Urinary bladder (tissue), 4 donors: ENCODE measurements at places on chromosomes 7 and 10. TPM values are rescaled to one million over a fixed set of nuclear protein-coding genes. Genes with fewer than 3 reads are reported as not detected.
A peak's percentile ranks its signal among the peaks of the same experiment; 100 is the strongest.

- no peak for DNase-seq
These were observed 39.2 kb downstream of the RSBN1L start for GRCh38 chr7:77735457-77735856.

DNA sequence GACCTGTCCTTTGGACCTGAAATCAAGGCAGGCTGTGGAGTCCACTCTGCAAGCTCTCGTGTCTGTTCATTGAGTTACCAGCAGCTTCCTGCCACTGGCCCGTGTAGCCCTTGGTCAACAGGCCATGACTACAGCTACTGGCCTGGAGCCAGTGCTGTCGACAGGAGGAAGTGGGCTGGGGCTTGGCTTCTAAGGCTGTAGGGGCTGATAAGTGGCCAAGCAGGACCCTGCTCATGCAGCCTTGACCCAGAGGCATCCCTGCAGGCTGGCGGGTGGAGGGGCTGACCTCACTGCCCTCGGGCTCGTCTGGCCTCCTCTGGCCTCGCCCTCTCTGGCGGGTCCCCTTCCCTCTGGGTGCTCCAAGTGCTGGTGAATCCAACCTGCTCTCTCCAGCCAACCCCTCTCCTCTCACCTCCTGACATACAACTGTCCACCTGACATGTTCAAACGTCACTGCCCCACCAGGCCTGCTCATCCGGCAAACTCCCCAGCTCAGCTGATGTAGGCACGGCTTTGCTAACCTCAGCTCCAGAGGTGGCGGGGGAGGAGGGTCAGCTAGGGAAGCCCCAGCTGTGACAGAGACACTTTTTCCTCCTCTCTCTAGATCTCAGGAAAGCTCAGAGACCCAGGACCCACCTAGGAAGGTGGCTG lies 188.6 kb upstream of the LYZL2 start:
- no peak for DNase-seq

Gene ENO4
- polyA plus RNA-seq, result 0.28 TPM

Gene HOXA10
- 44.9 TPM for polyA plus RNA-seq

- DNase-seq, result no peak
These were observed 6.1 kb downstream of the NAMPT start for GRCh38 chr7:106278695-106279094.

GRCh38 chr7:151508991-151509390 lies 10.7 kb downstream of the RHEB start:
- DNase-seq, result no peak

DNA sequence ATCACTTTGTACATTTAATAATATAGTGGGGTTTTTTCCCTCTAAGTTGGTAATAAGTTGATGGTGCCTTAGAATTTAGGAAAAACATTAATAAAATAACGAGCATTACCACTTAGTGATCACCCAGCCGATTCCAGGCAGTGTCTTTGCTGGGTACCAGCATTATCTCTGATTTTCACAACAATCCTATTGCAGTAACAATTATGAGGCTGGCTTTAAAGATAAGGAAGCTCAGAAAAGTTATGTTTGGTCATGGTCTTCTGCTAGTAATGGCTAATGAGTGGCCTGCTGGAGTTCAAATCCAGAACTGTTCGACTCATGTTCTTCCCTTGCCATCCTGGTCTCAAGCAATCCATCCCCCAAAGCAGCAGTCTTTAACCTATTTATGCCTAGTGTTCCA lies 127.9 kb downstream of the CNNM2 start:
- no peak for DNase-seq

DNA sequence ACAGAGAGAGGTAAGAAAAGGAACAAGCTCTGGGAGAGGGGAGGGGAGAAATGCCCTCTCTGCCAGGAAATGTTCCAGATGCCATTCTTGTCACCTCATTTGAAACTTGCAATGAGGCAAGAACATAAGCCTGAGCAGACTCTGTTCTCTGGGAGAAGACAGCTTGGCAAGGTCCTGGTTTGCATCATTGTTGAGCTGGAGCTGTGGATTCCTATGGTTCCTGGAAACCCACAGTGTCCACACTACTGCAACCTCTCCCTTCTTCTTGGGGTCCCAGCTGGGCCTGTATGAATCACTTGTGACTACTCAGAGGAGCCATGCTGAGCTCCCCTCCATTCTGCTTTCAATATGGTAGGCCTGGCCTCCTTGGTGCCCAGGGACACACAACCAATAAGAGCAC lies 60.8 kb upstream of the HECTD2 start:
- DNase-seq, result no peak

- DNase-seq, result no peak
These were observed 39.7 kb upstream of the CARD11 start for GRCh38 chr7:3083350-3083749.

- no peak for DNase-seq
These were observed at the start of gene RBP3 for GRCh38 chr10:47348138-47348651. RBP3 (plus strand) TSS chr10:47348363; CDS start chr10:47348485, 122 bp downstream.

GRCh38 chr7:25597946-25598345 lies 369.7 kb upstream of the NPVF start:
- DNase-seq, result no peak

GRCh38 chr10:30063099-30063498 lies 3.7 kb upstream of the JCAD start:
- DNase-seq, result no peak

GRCh38 chr7:96962221-96962885 lies 43.0 kb upstream of the DLX6 start:
- DNase-seq, result no peak

DNA sequence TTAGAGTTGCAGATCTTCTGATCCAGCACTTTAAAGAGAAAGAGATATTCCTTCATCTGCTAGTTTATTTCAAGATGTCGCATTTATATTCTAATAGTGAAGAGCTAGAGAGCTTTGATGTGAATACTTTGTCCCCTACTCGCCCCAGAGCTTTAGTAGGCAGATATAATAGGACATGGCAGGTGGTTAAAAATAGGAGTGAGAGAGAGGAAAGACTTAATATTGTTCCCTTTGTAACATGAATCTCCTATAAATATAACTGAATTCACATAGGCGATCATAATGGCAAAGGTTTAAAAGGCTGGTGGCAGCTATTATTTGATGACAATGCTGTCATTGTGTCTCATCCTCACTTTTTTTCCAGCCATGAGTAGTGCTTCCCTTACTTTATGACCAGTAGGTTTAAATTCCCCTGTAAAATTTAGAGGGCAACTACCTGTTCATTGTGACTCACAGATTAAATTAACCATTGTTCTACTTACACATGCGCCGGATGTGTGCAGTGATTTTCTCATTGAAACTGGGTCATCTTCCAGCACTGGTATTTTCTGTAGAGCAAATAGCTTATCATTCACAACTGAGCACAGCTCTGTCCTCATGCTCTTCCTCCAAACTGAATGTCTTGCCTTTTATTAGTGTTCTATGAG lies 906.7 kb upstream of the CELF2 start:
- no peak for DNase-seq

- DNase-seq, result no peak
These were observed 130.3 kb downstream of the ATE1 start for GRCh38 chr10:121797490-121797889.

DNA sequence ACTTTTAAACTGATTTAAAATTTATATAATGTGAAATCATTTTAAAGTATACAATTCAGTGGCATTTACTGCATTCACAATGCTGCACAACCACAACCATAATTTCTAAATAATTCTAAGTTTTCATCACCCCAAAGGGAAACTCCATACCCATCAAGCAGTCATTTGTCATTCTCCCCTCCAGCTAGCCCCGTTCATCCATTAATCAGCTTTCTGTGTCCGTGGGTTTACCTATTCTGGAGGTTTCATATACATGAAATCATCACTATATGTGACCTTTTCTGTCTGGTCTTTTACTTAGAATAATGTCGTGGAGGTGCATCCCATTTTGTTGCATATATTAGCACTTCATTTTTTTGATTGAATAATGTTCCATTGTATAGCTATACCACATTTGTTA lies 214.1 kb downstream of the ADK start:
- no peak for DNase-seq

- no peak for DNase-seq
These were observed 8.1 kb downstream of the MYL10 start for GRCh38 chr7:101620991-101621390.

DNA sequence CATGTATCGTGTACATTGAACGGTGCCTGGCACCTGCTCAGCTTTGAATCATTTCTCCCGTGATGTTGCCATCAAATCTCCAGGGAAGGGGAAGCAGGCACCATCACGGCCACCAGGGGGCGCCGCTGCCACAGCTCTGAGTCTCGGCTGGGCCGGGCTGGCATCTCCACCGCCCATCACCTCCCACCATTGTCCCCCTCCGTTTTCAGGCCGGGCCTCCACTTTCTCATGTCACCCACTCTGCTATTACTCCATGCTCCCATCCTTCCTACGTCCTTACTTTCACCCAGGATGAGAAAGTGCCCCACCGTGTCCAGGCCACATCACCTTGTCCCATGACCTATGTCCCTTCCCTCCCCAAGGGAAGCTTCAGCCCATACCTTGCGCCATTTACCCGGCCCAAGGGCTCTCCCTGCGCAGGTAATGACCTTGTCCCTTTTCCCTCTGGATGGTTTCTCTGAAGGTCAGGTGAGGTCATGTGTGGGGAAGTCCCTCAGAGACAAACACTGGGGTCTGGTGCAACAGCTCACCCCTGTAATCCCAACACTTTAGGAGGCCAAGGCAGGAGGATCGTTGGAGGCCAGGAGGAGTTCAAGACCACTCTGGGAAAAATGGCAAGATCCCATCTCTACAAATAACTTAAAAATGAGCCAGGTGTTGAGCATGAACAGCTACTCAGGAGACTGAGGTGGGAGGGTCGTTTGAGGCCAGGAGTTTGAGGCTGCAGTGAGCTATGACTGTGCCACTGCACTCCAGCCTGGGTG lies 31.8 kb upstream of the OCM2 start:
- DNase-seq, result no peak

Gene TMEM139
- polyA plus RNA-seq, result 1.2 TPM

- DNase-seq, result no peak
These were observed 71.5 kb downstream of the EBF3 start for GRCh38 chr10:129892548-129893052.

GRCh38 chr7:68770649-68771048 lies 827.6 kb upstream of the AUTS2 start:
- DNase-seq, result peak; percentile 25

GRCh38 chr7:46259947-46260346 lies 338.9 kb upstream of the IGFBP3 start:
- DNase-seq, result no peak

DNA sequence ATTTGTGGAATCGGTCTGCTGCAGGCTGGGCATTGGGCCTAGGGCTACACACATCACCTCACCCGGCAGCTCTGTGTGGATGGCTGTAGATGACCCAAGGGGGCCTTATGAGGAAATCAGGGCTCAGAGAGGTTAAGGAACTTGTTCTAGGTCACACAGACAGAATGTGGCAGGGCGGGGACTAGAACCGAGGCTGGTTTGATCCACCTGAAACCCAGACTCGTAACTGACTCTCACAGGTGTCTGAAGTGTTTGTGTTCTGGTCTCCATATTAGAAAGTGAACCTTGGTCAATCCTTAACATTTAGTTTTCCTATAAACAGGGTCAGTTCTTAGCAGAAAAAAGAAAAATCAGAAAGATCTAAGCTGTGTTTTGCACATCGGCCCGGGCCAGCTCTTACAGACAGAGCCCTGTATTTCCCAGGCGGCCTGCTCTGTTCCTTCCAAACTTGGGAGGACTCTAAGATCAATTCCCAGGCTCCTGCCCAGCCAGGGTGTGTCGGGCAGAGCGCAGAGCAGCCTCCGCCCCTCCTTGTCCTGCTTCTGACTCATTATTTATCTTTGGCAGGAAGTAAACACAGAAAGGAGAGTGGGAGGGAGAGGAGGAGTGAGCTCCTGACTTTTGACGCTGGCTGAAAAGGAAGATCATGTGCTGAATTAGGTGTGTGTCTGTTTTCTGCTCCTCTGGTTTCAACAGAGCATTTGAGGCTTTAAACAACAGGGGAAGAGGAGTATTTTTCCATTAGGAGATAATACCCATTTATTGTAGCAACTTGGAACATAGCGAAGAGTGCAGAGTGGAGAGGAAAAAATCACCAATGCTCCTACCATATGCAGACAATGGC lies 74.1 kb downstream of the TACC2 start:
- peak; percentile 77 for DNase-seq

Gene TRIL
- polyA plus RNA-seq, result 3.3 TPM

Gene NUTM2A
- polyA plus RNA-seq, result 1.9 TPM

DNA sequence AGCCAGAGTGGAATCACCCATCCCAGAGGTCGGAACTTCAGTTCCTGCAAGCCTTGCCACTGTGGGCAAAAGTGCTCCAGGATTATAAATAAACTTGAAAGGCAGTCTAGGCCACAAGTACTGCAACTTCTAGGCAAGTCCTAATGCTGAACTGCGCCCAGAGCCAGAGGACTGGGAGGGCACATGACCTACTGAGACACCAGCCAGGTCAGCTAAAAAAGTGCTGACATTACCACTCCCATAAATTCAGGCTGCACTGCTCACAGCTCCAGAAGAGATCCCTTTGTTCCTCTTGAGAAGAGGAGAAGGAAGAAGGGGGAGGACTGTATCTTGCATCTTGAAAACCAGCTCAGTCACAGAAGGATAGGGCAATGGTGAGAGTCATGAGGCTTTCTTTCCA lies 1084.1 kb upstream of the PHF14 start:
- no peak for DNase-seq

DNA sequence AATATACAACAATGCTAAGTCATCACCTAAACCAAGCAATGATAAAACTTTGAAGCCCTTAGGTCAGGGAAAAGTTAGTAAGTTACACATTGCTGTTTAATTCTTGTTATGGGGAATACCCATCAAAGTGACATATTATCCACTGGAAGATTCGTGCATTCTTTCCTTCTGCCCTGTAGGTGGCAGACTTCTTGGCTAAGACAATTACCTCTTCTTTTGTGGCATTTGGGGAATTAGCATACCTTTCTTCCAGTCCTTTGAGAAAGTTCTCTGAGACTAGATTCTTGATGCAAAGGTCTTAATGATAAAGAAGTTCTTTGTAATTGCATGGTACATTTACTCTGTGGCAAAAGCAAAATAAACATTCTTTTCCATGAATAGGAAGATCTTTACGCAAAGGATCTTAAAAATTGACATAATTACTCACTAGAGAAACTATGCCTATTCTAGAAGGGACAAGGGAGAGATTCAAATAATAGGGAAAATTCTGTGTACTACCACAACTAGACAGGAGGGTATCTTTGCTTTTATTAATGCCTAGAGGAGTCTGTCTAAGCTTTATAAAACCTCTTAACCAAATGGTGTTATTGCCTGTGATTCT lies 395.9 kb downstream of the GRM8 start:
- no peak for DNase-seq

DNA sequence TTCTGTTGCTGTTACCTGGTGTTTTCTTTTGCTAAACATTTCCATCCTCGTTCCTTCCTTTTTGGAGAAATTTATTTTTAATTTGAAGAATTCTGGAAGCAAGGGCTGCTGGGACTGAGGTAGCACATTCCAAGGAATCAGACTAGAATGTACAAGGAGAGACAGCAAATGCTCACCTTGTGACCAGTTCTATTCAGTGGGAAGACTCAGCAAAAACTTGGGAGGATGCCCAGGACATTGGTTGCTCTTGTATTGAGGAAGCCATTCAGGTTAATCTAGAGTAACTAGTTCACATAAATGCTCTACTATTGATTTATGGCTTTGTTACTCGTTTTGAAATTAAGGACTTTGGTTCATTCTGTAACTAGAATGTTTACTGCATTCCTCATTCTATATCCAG lies 11.3 kb downstream of the PLCE1 start:
- DNase-seq, result no peak

- DNase-seq, result no peak
These were observed 426.5 kb downstream of the RPS24 start for GRCh38 chr10:78460204-78460603.
